ENCODE measurements at places on chromosomes 4 and X.

DNA sequence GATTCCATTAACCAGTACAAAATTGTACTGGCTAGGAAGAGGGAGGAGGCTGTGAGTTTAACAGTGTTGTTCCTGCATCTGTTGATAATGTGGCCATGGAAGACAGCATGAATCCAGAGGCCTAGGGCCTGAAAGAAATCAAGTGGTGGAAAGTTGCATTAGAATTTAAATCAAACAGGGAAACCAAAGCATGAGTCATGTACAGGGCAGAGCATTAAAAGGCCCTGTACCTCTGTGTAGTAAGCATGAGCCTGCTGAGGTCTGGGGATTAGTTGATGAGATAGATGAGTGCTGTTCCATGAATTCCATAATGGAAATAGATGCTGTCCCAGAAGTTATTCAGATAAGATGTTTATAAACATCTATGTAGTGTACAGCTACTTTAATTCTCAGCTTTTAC lies 58.3 kb downstream of the MID1IP1 start:
- no peak for DNase-seq

GRCh38 chrX:18160369-18160768 lies 60.3 kb downstream of the BEND2 start:
- DNase-seq: no peak

DNA sequence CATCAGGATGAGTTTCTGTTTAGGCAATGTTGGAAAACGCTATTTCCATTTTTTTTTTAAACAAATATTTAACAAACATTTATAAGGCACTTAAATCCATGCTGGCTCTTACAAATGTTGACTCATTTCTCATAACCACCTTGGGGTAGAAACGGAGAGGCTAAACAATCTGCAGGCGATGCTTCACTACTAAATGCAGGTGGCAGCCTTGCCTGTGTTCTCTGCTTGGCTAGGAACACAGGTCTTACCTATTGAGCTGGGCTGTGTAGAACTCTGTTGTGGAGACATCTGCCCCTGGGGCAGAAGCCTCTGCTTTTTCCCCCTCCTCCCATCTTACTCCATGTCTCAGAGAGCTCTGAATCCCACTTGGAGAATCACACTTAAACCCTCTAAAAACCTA lies 1.4 kb upstream of the CXCL1 start:
- no peak for DNase-seq

DNA sequence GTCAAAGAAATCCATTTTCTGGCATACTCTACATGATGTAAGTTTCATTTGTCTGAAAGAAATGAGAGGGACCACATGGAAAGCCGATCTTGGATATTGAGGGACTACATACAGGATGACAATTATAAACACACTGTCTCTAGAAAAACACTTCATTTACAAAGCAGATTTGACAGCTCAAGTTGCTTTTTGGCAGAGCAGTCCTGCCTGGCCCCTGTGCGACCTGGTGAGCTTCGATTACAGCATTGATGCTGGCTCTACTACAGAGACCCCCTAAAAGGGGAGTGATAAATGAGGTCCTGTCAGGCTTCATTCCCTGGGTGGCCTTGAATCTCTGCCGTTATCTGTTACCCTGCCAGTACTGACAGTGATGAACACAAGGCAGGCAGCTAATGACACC lies 215.2 kb upstream of the NOCT start:
- DNase-seq: no peak

GRCh38 chr4:102616636-102617035 lies 115.5 kb downstream of the NFKB1 start:
- no peak for DNase-seq

DNA sequence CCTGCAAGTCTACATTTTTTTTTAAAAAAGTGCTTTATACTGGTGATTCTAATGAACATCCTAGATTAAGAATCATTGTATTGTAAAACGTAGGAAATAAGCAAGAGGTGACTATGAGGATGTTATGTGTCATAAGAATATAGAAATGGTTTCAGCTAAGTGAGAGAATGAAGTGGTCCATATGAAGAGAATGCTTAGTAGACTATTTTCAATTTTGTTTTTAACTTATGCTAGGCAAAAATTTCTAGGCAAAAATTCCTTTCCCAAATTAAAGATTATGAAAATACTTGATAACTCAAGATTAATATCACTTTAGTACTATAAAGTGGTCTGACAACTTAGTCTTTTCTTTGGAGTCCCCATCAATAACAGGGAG lies 825 bp downstream of the DYNLT3 start:
- no peak for DNase-seq

- DNase-seq: no peak
These were observed 74.8 kb upstream of the BCOR start for GRCh38 chrX:40172401-40173142.

DNA sequence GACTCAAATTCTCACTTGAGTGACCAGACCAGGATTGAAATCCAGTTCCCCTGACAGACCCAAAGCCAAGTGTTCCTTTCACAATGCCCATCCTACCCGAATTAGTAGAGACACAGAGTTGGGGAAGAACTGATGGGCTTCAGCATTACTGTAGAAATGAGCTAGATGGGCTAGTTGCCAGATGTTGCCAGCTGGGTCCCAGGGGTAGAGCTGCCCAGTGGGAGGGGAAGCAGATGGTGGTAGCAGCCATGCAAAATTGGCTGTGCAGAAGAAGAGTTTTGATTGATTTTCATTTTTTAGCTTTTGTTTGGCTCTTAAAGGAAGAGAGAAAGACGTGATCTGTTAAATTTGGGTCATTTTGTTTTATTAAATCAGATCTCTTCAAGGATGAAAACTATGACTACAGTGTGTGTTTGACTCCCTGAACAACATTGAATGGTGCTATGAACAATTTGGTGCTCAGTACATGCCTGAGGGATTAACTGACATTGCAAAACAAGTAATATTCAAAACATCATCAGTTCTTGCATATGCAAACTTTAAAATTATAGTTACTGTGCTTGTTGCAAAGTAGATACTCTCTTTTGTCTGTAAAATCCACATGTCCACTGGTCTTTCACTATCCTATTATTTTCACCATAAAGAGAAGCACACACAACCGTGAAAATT lies 86.0 kb downstream of the PARM1 start:
- DNase-seq: no peak

- no peak for DNase-seq
These were observed 194.4 kb downstream of the BCOR start for GRCh38 chrX:39903343-39903742.

GRCh38 chr4:39124885-39125599 lies 57.3 kb upstream of the WDR19 start:
- no peak for DNase-seq

GRCh38 chr4:23485801-23486200 lies 404.0 kb downstream of the PPARGC1A start:
- DNase-seq: no peak

- DNase-seq: no peak
These were observed 2.4 kb downstream of the MAB21L2 start for GRCh38 chr4:150584111-150584915.

- no peak for DNase-seq
These were observed 67.4 kb upstream of the WDR1 start for GRCh38 chr4:10184041-10184440.

DNA sequence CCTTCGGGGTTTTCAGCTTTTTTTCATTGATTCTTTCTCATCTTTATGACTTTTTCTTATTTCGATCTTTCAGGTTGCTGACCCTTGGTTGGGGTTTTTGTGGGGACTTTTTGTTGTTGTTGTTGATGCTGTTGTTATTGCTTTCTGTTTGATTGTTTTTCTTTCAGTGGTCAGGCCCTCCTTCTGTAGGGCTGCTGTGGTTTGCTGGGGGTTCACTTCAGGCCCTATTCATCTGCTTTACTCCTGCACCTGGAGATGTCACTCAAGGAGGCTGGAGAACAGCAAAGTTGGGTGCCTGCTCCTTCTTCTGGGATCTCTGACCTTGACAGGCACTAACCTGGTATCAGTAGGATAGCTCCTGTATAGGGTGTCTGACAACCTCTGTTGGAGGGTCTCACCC lies 39.9 kb upstream of the PCDH18 start:
- DNase-seq: no peak

GRCh38 chrX:135977611-135978010 lies 3.8 kb upstream of the MMGT1 start:
- no peak for DNase-seq

DNA sequence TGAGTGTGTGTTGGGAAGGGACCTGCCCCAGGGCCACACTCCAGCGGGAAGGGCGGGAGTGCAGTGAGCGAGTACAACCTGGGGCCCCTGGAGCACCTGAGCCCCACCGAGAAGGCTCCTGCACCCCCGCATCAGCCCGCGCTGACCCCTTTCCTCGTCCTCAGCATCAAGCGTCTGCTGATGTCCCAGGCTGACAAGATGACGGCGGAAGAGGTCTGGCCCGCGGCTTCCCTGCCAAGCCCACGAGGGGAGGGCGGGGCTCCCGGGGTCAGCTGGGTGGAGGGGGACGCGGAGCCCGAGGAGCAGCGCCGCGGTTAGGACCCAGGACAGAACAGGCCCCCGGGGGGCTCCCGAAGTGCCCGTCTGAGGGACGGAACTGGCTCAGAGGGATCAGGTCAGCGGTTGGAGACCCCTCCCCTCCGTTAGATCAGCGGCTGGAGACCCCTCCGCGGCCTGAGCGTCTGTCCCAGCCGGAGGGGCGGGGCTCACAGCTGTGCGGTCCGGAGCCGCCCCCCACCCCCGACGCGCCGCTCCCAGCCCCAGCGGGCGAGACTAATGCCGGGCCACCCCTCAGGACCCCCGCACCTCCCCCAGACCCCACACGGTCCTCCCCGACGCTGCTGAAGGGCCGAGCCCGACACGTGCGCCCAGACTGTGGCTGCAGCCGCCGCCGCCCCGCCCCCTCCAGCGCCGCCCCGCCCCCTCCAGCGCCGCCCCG lies 6.7 kb downstream of the MYL5 start:
- DNase-seq: no peak

DNA sequence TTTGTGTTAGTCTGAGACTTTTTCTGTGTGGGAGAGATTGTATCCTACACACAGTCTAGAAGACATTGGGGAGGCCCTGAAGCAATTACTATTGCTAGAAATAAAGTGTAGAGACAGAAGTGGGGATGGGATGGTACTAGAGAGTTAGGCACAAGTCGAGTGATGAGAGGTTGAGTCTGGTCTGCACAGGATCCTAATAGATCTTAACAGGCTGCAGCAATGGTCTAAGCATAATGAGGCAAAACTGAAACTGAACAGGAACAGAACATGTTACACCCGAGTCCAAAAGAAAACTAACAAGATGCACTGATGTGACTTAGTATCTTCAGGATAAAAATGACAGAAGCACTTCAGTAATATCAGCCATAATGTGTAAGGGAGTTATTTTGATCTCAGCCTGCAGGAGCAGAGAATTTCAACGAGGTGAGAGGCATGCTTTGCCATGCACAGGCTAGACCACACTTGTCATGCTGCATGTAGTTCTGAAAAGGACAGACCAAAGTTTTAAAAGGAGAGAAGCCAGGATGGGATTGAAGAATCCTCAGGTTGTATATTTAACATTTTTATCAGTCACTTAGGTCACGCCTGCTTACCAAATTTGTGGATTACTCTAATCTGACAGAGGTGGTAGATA lies 205.8 kb upstream of the BOD1L1 start:
- no peak for DNase-seq

- no peak for DNase-seq
These were observed 797.6 kb upstream of the AADAT start for GRCh38 chr4:170887396-170887795.

DNA sequence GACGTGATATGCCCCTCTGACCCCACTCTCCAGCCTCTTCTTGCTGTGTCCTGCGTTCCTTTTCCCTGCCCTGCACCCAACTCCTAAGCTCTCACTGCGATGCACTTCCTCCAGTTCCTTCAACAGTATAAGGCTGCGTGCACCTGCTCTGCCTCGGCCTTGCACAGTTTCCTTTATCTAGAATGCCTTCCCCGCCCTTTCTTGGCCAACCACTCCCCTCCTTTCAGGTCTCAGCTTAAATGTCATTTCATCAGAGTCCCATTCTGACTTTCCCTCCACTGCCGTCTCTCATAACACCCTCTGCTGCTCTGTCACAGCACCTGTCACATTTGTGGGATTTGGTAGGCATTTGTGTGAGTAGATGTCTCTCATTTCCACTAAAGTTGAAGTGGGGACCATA lies 58.4 kb upstream of the NEIL3 start:
- no peak for DNase-seq

DNA sequence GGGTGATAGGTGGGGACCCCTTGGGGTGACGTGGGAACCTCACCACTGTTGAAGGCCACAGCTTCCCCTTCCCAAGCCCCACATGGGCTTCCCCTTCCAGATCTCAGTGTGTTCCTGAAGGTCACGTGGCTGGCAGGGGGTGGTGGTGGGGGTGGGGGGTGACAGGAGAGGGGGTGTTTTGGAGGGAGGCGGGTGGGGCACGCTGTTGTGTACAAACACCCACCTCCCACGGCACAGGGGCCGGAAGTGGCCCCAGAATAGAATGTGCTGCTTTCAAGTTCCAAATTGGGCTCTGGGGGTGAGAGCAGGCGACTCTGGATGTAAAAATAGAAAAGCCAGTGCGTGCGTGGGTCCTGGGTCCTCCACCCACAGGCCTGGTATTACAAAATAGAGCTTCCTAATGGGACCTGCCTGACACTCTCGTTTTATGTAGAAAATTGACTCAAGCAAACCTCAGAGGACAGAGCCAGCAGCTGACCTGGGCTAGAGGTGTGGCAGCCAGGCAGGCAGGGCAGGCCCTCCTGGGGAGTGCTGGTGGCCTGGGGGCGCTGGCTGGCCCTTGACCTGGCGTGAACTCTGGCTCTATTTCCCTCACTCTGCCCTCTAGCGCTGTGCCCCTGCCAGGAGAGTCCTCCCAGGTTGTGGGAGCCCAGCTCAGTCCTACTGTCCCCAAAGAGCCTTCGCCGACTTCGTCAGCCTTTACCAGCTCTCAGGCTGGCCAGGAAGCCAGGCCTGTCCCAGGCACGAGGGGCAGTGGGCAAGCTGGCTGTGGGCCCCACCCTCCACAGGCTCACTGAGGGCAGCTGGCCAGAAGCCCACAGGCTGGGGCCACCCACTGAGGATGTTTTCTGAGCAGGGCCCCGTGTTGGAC lies 5.4 kb upstream of the SH3BP2 start:
- DNase-seq: no peak

DNA sequence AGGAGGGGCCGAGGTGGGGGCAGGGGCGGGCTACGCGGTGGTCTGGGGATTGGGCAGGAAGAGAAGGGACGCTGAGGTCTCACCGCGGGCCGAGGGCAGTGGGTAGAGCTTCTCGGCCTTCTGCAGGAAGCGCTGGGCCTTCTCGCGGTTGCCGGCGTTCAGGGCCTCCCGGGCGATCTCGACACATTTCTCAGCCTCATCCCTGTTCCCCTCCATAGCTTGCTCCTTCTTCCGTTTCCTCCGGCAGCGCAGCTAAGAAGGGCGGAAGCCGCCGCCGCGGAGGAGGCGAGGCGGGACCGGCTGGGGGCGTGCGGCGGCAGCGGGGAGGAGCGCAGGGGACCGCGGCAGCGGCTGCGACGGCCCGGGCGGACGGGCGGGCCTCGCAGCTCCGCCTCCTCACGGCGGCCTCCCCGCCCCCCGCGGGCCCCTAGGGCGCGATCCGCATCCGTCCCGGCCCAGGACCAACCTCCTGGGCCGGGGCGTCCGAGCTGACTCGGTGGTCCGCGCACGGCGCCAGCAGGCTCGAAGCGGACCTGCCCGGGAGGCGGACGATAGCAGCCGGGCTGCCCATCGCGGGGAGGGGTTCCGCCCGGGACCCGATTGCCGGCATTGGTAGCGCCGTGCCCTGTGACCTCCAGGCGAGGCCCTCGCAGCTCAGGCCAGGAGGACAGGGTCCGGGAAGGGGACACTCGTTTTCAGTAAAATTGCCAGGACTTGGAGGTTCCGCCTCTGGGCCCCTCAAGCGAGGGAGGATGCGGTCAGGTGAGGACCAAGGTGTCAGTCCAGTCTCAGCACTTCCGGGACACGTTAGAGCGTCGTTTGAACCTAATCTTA lies at the start of gene DNAJB14:
DNAJB14 (minus strand) TSS at position 263 of the 834 bp plus-strand sequence; CDS start at position 216, 47 bp downstream.
- DNase-seq: peak; percentile 61

GRCh38 chr4:100098681-100099080 lies 91.6 kb downstream of the DDIT4L start:
- DNase-seq: no peak
